Cortex of kidney (tissue), 1 donor: ENCODE measurements at places on chromosomes 7 and 10.

- no peak for DNase-seq
Observed at GRCh38 chr7:11570922-11571550, 261.0 kb downstream of the THSD7A start.

DNA sequence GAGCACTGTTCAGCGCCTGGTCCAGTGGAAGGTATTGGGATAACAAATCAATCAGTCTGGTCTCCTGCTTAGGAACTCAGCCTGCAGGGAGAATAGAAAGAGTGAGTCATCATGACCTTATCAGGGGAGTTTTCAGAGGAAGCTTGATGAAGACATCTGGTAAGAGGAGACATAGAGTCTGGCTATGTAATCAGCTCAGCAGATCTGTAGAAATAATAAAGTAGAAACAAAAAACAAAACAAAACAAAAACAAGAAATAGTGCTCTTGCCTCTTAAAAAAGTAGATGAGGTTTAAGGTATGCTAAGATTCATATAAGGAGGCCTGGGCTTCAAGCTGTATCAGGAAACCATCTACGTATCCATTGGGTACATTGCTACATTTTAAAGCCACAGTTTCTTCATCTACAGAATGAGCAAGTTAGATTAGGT is 14.4 kb downstream of the TAS2R41 start:
- no peak for DNase-seq

- no peak for DNase-seq
Observed at GRCh38 chr10:6320320-6321010, 117.7 kb downstream of the PFKFB3 start.

GRCh38 chr7:132030883-132031282 is 474.5 kb upstream of the PODXL start:
- no peak for DNase-seq

GRCh38 chr7:106042196-106042611 is 69.9 kb downstream of the SYPL1 start:
- DNase-seq, result no peak

DNA sequence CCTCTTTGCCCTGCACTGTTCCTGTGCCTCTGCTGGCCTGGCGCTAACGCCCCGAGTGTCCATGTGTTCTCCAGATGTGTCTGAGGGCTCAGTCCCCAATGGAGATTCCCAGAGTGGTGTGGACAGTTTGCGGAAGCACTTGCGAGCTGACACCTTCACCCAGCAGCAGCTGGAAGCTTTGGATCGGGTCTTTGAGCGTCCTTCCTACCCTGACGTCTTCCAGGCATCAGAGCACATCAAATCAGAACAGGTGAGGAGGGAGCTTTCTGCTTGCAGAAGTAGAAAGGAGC is 60.9 kb downstream of the PAX2 start:
- DNase-seq, result no peak

DNA sequence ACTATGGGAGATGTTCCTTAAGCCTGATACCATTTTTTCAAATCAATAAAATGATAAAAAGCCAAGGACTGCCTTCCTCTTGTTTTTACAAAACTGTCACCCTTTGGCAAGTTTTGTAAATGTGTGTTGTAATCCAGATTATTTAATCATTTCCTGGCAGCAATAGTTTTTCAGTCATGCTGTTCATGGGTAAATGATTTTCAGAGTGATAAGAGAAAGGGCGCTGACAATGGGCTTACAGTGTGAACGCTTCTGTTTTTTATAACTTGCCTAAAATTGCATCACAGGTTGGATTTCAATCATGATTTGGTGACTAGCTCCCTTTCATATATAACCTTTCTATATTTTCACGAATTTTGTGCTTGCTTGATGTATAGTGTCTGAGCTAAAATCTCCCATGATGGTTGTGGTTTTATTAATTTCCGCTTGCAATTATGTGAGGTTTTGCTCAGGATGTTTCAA is 19.0 kb upstream of the DMBT1 start:
- no peak for DNase-seq

- DNase-seq, result no peak
Observed at GRCh38 chr10:76209135-76209534, 777.7 kb downstream of the LRMDA start.

DNA sequence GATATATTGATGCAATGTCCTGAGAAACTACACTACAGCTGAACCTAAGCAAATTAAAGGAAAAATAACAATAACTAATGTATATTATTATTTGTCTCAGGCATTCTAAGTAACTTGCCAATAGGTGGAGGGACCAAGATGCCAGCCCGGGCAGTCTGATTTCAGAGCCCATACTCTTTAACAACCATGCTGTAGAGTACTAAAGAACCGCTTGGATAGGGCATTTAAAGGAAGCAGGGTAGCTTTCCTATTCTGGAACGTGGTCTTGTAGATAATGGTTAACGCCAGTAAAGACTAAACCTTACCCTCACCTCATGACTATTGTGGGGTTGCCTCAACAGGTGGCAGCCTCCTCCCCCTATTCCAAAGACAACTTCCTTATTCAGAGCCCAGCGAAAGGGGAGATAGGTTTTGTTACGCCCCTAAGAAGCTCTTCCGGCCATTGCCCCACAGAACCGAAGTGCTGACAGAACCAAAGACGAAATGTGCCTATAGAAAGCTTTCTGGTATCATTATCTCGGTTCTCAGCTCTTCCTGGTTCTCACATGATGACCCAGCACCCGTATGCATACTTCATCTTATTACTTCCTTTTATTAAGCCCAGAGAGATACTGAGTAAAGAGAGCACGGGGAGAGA is 707 bp upstream of the C1GALT1 start:
- no peak for DNase-seq

- DNase-seq, result no peak
Observed at GRCh38 chr7:99557940-99558305, 519 bp upstream of the ZNF655 start.

- DNase-seq, result no peak
Observed at GRCh38 chr7:150988230-150989226, 2.3 kb upstream of the NOS3 start.

GRCh38 chr10:46019569-46020343 is 10.7 kb downstream of the NCOA4 start:
- no peak for DNase-seq

DNA sequence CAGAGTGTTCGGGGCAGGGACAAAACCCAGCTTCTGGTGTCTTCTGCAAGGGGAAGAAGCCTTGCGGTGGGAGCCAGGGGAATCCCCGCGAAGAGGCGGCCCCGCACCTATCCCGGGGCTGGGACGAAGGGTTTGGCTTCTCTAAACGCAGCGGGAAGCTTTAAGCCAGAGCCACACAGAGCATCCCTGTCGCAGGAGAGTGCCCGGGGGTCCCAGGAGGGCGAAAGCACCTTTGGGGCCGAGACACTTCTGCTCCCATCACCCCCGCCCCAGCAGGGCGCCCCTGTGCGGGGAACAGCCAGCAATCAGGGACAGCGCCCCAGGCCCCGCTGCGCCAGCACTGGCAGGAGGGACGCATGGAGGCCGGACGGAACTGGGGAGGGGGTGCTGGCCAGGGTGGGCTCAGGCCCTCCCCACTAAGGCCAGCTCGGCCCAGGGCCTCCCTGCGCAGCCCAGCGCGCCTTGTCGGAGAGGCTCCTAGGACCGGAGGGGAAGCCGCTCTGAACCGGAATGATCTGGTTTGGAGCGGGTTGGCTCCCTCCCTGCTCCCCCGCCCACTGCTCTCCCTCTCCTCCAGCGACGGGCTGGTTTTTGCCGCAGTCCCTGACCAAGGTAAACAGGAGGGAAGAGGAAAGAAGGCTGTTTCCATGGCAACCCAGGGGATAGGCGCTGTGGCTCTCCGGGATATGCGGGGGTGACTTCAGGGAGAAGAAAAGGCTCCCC is 63.9 kb downstream of the TMEM209 start:
- DNase-seq, result no peak

- no peak for DNase-seq
Observed at GRCh38 chr7:114901771-114902170, 20.1 kb upstream of the MDFIC start.

GRCh38 chr7:70505886-70506285 is 626.1 kb upstream of the GALNT17 start:
- DNase-seq, result no peak

DNA sequence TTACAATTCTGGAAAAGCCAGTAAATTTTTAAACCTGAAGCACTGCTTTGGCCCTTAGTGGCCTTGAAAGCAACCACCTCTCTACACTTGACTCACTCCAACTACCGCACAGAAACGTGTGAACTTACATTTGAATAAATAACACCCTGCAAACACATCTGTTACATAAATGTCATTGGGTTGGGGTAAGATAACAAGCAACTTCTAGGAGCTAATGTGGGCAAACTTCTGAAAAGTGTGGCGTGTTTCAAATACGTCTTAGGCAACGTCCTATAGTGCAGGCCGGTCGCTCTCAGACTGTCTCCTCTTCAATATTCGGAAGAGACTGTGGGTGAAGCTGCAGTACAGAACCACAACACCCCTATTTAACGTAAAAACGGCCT is 474 bp downstream of the ORC5 start:
- no peak for DNase-seq

DNA sequence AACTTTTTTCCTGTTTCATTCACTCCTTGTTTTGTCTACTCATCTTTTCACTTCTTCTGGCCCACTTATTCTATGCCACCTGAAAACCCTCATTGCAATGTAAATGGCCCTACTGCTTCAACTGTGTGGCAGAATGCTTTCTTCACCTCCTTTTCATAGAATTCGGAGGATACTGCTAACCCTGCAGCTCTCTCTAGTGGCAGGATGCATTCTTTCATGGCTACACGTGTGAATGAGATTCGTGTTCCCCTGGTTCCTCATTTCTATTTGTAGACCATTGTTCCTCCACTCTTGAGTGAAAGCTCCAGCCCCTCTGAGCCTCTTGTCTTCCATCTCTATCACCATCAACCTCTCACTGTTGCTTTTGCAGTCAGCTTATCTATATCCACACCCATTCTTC is 20.9 kb upstream of the CYP26C1 start:
- no peak for DNase-seq

GRCh38 chr7:36583318-36583717 is 141.0 kb downstream of the AOAH start:
- no peak for DNase-seq

DNA sequence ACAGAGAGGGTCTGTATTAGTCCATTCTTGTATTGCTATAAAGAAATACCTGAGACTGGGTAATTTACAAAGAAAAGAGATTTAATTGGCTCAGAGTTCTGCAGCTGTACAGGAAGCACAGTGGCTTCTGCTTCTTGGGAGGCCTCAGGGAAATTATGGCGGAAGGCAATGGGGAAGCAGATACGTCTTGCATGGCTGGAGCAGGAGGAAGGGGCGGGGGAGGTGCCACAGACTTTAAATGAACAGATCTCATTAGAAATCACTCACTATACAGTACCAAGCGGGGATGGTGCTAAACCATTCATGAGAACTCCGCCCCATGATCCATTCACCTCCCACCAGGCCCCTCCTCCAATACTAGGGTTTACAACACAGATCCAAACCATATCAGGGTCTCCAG is 3.7 kb upstream of the CALU start:
- DNase-seq, result no peak

DNA sequence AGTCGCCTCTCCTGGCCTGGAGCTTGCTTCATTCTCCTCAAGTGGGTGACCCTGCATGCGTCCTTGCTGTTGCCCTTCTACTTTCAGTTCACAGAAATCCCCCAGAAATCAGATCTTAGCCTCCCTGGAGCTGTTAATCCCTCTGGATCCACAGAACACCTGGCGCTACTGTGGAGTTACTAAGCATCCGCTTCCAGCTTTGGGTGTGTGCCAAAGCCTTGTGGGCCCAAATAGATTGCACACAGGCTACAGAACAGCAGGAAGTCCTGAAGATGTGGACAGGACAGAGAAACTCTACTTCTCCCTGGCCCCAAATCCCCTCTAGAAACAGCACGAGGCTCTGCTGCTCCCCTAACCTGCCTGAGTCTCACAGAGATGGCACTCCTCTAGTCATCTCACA is 36.6 kb upstream of the PDLIM1 start:
- DNase-seq, result no peak

DNA sequence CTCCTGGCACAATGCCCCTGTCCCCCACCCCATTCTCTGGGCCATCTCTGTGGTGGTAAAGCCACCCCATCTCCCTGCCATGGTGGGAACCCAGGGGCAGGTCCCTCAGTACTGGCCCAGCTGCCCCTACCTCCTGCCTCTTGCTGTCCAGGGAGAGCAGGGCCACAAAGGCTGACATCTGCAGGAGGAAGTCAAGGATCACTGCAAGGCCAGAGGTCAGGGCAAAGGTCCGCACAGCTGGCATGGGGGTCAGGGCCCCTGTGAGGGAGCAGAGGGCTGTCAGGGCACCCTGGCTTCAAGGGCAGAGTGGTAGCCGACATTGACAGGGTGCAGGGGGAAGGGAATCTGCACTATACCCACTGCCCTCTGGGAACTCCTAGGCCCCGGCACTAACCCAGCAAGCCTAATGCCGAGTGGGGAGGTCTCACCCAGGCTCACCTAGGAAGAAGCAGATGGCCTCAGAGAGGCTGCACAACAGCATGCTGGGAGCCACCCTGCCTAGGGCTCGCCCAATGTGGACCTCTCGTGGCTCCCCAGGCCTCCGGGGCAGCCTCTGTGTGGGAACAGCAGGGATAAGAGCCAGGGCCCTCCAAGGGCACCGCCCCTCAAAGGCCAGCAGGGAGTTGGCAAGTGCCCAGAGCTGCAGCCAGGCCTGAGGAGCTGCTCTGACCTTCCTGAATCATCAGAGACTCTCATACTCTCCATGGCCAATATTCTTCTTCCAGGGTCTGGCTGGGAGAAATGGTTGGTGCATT is 7.7 kb downstream of the NPC1L1 start:
- no peak for DNase-seq

- no peak for DNase-seq
Observed at GRCh38 chr7:112171673-112172072, 34.5 kb downstream of the DOCK4 start.

GRCh38 chr7:126535176-126535575 is 717.6 kb downstream of the GRM8 start:
- no peak for DNase-seq

GRCh38 chr10:19505320-19506312 is 310.6 kb upstream of the PLXDC2 start:
- no peak for DNase-seq

GRCh38 chr7:82441669-82442478 is 1.7 kb downstream of the CACNA2D1 start:
- DNase-seq, result no peak

DNA sequence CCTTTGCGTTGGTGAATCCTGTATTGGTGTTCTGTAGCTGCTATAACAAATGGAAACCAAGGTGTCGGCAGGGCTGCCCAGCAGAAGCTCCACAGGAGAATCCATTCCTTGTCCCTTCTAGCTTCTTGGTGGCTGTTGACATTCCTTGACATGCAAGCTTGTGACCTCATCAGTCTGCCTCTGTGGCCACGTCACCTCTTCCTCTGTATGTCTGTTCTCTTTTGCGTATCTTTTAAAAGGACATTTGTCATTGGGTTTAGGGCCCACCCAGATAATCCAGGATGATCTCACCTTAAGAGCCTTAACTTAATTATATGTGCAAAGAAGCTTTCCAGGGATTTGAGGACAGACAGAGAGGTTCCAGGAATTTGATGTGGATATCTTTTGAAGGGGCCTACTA is 15.3 kb upstream of the ZCCHC24 start:
- DNase-seq, result no peak
